ENCODE measurements at places on chromosomes 6 and 20.

GRCh38 chr6:37095997-37096396 lies 74.0 kb upstream of the PIM1 start:
- DNase-seq, result no peak

DNA sequence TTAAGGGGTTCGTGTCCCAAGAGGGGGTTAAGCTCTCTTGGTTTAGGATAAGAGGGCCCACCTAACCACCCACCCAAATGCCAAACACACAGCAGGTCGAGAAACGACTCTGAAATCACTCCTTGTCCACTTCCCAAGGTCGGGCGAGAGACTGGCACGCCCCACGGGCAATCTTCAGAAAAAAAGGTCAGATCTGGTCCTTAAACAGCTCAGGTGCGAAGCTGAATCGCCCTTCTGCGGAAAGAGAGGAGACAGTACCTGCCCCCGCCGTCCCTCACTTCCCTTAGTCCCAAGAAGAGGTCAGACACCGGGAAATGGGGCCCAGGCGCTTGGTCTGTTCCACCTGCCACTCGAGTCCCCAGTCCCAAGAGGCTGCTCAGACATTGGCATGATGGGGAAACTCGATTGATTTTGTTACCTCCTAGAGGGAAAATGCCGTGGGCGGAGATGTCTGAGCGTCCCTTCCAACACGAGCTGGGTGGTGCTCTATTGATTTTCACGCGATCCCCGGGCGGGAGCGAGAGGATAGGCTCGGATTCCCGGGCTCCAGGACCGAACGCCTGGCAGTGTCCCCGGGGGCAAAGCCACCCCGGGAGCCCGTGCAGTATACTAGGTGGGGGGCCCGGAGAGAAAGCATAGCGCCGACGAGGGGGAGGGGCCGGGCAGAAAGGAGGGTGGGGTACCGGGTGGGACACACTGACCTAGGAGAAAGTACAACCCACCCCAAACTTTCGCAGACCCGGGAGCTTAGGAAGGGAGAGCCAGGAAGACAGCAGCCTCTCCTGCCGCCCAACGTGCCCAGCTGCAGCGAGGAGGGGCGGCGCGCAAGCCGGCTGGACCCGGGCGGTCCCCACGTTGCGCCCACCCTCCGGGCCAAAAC lies 1.1 kb upstream of the SAMD5 start:
- no peak for DNase-seq

GRCh38 chr6:87115402-87116135 lies 20.7 kb upstream of the CGA start:
- DNase-seq, result no peak

DNA sequence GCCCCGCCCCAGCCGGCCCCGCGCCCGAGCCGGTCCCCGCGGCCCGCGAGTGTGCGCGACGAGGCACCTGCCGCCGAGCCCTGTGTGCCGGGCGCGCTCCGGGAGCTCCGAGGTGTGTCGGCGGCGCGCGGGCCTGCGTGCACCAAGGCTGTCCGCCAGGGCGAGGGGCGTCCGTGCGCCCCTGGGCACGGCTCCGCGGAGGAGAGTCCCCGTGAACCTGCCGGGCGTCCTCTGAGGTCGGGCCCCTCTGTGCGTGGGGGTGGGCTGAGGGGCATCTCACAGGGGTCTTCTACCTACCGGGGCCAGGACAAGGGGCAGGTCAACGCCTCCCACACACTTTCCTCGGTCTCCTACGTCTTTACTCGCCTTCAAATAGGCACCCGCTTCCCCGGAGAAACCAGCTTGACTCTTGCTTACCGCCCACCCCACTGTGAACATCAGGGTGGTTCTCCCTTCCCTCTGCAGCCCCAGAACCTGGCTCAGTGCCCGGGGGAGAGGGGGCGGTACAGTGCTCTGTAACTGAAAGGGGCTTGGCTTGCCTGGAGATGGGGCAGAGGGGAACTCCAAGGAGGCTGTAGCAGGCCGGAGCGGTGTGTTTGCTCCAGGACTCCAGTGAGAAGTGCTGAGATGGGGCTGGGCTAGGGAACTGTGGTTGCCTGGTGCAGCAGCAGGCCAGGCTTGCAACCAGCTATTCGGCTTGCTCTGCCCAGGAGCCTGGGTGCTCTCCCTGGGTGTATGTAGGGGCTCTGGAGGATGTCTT lies at the start of gene SAMD10:
Gene SAMD10 (minus strand): TSS at position 86 of the 760 bp plus-strand sequence. CDS start 175 bp downstream, outside the sequence.
- DNase-seq, result peak; percentile 91

Measured in KBM-7 (cell line).